ENCODE measurements at places on chromosomes 3 and 15.

GRCh38 chr3:94217406-94217805, 154.5 kb downstream of the NSUN3 start:
- DNase-seq = no peak

GRCh38 chr3:150376001-150376848, 31.9 kb upstream of the TSC22D2 start:
- peak; percentile 37 for DNase-seq

- peak; percentile 21 for DNase-seq
Measured at GRCh38 chr3:39809995-39810595, 686 bp downstream of the MYRIP start.

GRCh38 chr3:59996056-59996455, 946.2 kb upstream of the CFAP20DC start:
- peak; percentile 38 for DNase-seq

GRCh38 chr3:51830836-51831385, 30.5 kb upstream of the IQCF2 start:
- no peak for DNase-seq

DNA sequence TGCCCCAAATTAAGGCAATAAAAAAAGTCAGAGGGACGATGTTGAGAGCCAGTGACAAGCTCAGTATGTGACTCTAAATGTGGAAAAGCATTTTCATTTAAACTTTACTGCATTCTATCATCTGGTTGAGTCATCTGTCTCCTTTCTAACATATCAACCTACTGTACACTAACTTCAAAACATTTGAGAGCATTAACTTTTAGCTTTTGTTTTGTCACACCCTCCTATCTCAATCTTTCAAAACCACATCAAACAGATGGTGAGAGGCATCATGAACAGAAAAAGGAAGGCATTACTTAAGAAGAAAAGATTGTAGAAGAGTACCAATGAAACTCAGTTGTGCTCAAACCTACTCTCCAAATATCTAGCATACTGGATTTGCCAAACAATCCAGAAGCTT, 4.8 kb downstream of the LRRC58 start:
- no peak for DNase-seq

DNA sequence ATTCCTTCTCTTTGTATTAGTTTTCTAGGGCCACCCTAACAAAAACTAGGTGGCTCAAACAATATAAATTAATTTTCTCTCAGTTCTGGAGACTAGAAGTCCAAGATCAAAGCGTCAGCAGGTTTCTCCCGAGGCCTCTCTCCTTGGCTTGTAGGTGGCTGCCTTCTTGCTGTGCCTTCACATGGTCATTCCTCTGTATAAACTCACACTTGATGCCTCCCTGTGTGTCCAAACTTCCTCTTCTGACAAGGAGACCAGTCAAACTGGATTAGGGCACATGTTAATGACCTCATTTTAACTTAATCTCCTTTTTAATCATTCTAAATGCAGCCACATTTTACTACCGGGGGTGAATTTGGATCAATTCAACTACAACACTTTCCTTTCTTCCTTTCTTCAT, 691.1 kb downstream of the DIPK2A start:
- DNase-seq = no peak

All from NCI-H146 (cell line).